H7 (cell line): ENCODE measurements at places on chromosomes 6 and 20. TPM values are rescaled to one million over a fixed set of nuclear protein-coding genes. Genes with fewer than 3 reads are reported as not detected.

Gene HLA-DOB
- not detected in 2 replicates for total RNA-seq

Gene RAB44
- not detected in 2 replicates for total RNA-seq

Gene PRR18
- total RNA-seq = 0.07 and 0.11 TPM in 2 replicates

Gene SPTLC3
- total RNA-seq = under 0.01 and 2.3 TPM in 2 replicates

Gene CAGE1
- total RNA-seq = 0.11 and 0.21 TPM in 2 replicates

Gene DZANK1
- total RNA-seq = 1.7 and 2.8 TPM in 2 replicates

Gene MPIG6B
- total RNA-seq = not detected in 2 replicates

Gene C4A
- total RNA-seq = 0.35 and 1.5 TPM in 2 replicates

Gene ECI2
- total RNA-seq = 98.8 and 107 TPM in 2 replicates

Gene CLPSL2
- total RNA-seq = 4.2 and 10.8 TPM in 2 replicates

Gene TP53RK
- 19.2 and 20.0 TPM in 2 replicates for total RNA-seq

Gene PPP1R16B
- total RNA-seq = 19.8 and 23.6 TPM in 2 replicates

Gene DPPA5
- 0.97 and 2.1 TPM in 2 replicates for total RNA-seq

Gene PSMF1
- total RNA-seq = 33.7 and 36.8 TPM in 2 replicates

Gene TTBK1
- total RNA-seq = not detected in 2 replicates

Gene MATN4
- total RNA-seq = 0.14 and 0.67 TPM in 2 replicates

Gene FAM83C
- total RNA-seq = not detected in 2 replicates

Gene FBXO30
- total RNA-seq = 8.3 and 9.0 TPM in 2 replicates

Gene NOX3
- total RNA-seq = not detected in 2 replicates

Gene MROH8
- total RNA-seq = 1.1 and 1.3 TPM in 2 replicates

Gene SNAP91
- 0.45 and 0.67 TPM in 2 replicates for total RNA-seq

Gene HLA-DRB1
- total RNA-seq = 0.48 TPM in 1 of 2 replicates, not detected in the other

Gene TM9SF4
- 36.9 and 41.9 TPM in 2 replicates for total RNA-seq

Gene UFL1
- 14.9 and 26.0 TPM in 2 replicates for total RNA-seq

Gene MUC22
- not detected in 2 replicates for total RNA-seq

Gene OTOR
- not detected in 2 replicates for total RNA-seq

Gene C20orf204
- 1.1 and 1.6 TPM in 2 replicates for total RNA-seq

Gene TREML2
- total RNA-seq = not detected in 2 replicates

Gene PLCB1
- total RNA-seq = 5.8 and 13.3 TPM in 2 replicates

Gene RIPPLY2
- total RNA-seq = 0.33 and 0.90 TPM in 2 replicates

Gene BPIFB6
- not detected in 2 replicates for total RNA-seq

Gene GNMT
- total RNA-seq = 0.10 and 0.33 TPM in 2 replicates

Gene RNGTT
- 26.9 and 36.0 TPM in 2 replicates for total RNA-seq

Gene FOXQ1
- 3.1 and 24.8 TPM in 2 replicates for total RNA-seq

Gene MLIP
- not detected in 2 replicates for total RNA-seq

Gene MDC1
- total RNA-seq = 25.5 and 29.1 TPM in 2 replicates

Gene GPSM3
- 21.2 and 26.8 TPM in 2 replicates for total RNA-seq

Gene BNIP5
- total RNA-seq = not detected in 2 replicates

Gene SLC4A11
- total RNA-seq = 3.1 and 4.9 TPM in 2 replicates

Gene PSORS1C1
- total RNA-seq = 0.10 TPM in 1 of 2 replicates, not detected in the other

Gene XKR7
- 0.63 and 0.73 TPM in 2 replicates for total RNA-seq

Gene OR14J1
- not detected in 2 replicates for total RNA-seq

Gene ADGB
- total RNA-seq = not detected in 2 replicates

Gene TRAPPC3L
- total RNA-seq = not detected in 2 replicates

Gene CLIC5
- total RNA-seq = 0.45 TPM in 1 of 2 replicates, not detected in the other

Gene PPARD
- total RNA-seq = 1.9 and 3.2 TPM in 2 replicates

Gene RIOK1
- 27.3 and 34.0 TPM in 2 replicates for total RNA-seq

Gene GGTLC1
- total RNA-seq = not detected in 2 replicates

Gene SLC16A10
- 5.1 and 7.9 TPM in 2 replicates for total RNA-seq
